ENCODE measurements at places on chromosomes 12 and 14. TPM values are rescaled to one million over a fixed set of nuclear protein-coding genes. Genes with fewer than 3 reads are reported as not detected.

DNA sequence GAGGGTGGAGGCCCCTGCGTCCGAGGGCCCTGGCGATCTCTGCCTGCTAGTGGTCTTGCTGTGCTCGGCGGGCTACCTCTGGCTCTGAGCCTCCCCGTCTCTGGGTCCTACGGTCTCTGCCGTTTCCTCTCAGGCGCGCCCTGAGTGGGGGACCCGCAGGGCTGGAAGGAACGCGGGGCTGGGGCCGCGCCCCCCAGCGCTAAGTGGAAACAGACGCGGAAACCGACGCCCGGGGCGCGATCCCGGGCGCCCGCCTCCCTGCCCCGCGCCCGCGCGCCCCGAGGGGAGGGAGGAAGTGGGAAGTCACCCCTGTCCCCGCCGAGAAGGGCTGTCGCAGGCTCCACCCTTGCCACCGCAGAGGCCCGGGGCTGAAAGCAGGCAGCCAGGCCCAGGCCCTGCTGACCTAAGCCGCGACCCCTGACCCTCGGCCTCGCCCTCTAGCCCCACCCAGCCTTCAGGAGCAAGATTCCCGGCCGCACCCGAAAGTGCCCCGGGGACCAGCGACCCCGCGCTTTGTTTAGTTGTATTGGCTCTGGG lies 831 bp downstream of the CRIP1 start:
- DNase-seq, result no peak

GRCh38 chr12:51669271-51669670 lies 78.2 kb downstream of the SCN8A start:
- DNase-seq, result no peak

Gene BHLHE41
- 4.3 TPM for total RNA-seq

Gene DNAI7
- 0.23 TPM for total RNA-seq

- DNase-seq, result no peak
These were observed 103.9 kb downstream of the PDE3A start for GRCh38 chr12:20472102-20472782.

DNA sequence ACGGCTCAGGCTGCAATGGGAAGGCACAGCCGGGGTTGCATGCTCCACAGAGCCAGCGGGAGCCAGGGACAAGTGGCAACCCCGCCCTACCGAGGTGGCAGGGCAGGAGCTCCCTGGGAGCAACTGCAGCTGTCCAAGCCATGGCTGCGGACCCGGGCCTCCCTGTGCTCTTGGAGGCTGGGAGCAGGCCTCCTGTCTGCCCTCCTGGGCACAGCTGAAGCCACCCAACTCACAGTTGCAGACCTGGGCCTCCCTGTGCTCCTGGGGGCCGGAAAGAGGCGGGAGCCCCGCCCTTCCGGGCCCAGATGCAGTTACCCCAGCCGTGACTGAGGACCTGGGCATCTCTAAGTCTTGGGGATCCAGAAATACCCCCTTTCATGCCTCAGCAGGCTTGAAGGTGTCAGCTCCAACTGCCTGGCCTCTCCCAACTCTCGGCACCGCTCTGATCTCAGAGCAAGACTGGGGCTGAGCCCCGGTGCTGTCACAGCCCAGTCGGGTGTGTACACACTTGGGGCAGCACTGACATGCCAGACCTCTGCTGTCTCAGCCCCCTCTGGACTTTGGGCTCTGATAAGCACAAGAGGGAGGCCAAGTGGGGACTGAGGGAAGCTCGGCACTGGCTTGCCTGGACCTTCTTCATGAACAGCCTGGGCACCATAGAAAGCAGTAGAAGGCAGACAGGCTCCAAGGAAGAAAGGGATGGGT lies 7.5 kb upstream of the RASSF9 start:
- no peak for DNase-seq
